ENCODE measurements at places on chromosomes 5 and 9.

DNA sequence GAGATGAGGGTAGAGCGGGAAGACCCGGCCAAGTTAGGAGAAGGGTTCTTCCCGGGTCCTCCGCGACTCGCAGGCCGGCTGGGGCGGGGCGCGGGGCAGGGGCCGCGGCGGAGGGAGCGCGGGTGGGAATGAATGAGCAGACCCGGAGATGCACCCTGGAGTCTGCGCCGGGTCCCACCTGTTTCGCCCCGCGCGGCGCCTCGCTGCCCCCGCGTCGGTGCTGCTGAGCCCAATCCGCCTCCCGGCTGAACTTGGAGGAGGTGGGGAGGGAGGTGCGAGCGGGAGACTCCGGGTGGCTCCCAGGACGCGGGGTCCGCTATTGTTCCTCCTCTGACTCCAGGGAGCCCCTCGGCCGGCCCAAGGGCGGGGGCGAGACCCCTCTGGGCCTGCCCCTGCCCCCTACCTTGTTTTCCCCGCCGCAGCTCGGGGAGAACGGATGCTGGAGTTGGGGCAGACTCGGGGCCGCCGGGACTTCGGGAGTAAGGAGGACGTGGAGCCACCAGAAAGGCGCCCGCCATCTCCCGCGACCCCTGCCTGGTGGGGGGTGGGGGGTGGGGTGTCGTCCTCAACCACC is 659 bp downstream of the RAI14 start:
- DNase-seq = no peak

DNA sequence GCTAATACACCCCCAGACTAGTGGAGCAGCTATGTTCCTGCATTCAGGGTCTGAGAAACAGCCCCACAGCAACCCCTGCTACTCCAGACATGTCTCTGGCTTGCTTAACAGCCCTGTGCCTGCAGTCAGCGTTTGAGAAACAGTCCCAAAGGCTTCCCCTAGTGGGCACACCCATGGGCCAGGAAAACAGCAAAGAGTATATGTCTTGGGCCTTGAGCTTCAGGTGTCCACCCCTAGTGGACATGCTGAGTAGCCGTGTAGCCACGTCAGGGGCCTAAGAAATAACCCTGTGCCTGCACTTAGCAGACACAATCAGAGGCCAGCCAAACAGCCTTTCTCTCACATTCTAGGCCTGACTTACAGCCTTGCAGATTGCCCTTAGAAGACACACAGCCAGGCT is 698.6 kb downstream of the PTPRD start:
- DNase-seq = no peak

DNA sequence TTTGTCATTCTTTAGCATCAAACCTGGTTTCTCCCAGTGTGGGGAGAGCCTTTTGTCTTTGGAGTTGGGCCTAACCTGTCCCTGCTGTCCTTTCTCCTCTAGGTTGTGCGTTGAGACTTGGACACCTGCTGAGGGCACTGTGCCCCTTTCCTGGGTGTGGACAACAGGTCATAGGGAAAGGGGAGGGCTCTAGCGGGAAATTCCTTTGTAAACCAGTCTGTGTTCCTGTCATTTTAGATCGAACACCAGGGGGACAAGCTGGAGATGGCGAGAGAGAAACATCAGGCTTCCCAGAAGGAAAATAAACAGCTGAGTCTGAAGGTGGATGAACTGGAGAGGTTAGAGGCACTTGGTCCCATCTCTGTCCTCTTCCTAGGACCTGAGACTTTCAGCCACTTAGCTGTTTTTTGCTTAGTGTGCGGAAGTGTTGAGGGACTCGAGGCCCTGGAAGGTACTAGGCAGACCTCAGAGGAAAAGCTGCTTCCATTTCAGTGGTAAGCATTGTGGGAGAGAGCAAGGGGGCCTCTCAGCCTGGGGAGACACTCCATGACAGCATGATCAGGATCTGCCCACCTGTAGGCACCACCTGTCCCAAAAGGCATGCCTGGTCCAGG is 8.6 kb upstream of the GLE1 start:
- DNase-seq = no peak

GRCh38 chr9:14243514-14244042 is 70.4 kb downstream of the NFIB start:
- DNase-seq = no peak

DNA sequence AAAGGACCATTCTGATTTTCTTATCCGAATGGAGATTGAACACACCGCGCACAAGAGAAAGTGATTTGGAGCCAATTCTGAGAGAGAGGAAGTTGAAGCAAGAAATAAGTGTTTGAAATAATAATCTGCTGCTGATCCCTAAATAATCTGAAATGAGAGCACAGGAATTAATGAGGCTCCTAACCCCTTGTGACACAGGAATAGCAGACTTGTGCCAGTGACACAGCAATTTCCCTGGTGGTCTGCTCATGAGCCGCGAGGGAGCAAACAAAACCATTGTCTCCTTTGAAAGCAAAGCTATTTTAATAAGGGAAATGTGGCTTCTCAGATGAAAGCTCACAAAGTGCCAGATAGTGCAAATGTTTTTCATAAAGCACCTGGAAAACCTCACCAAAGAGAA is 936.1 kb upstream of the WWC1 start:
- DNase-seq = no peak

- no peak for DNase-seq
These were observed 305.4 kb downstream of the TENT4A start for GRCh38 chr5:7018601-7019000.

- DNase-seq = no peak
These were observed 36.4 kb downstream of the RETREG1 start for GRCh38 chr5:16580382-16580781.

GRCh38 chr5:61352612-61353156 is 20.6 kb downstream of the ZSWIM6 start:
- no peak for DNase-seq

DNA sequence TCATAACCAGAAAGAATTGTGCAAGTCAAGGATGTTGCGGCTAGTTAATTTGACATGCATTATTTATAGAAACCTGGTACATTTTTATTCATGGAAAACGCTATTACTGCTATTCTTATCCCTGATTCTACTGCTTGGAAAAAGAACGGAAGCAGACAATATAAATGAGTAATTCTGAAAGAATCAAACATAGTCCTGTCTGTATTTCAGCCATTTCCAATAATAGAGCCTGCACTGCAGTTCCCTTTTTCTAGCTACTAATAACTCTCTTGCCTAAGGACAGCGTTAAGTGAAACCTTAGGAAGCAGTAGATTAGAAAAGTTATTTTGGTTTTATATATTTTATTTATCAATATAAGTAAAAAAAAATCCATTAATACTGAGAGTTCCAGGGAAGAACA is 414.9 kb downstream of the CYLC2 start:
- DNase-seq = no peak

DNA sequence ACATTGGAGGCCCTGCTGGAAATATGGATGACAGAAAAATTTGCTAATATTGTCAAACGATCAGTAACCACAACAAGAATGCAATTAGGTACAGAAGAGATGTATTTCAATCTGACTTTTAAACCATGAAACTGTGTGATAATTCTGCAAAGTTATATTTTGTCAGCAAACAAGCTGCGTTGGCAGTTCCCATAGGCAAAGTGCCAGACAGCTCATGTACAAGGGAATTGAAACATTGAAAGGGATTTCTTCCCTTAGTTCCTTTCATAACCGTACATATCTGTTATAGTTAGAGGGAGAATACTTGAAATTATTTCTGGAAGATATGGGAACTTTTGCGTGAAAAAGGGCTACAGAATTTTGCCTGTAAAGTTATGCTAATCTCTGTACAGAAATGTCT is 419.4 kb upstream of the PTGER4 start:
- no peak for DNase-seq

GRCh38 chr5:52657247-52657645 is 130.5 kb upstream of the ITGA1 start:
- peak; percentile 3 for DNase-seq

GRCh38 chr5:116834796-116835515 is 260.3 kb upstream of the SEMA6A start:
- DNase-seq = no peak

DNA sequence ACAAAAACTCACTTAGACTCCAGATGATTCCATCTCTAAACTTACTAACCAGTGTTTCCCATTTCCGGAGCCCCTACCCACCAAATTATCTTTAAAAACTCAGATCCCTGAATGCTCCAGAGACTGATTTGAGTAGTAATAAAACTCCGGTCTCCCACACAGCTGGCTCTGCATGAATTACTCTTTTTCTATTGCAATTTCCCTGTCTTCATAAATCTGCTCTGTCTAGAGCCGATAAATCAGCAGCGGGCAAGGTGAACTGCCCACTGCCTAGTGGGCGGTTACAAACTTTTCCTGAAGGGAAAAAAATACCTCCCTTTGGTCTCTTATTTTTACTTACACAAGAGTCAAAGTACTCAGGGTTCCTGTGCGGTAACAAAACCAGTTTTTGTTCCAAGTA is 624.4 kb upstream of the RORB start:
- no peak for DNase-seq

DNA sequence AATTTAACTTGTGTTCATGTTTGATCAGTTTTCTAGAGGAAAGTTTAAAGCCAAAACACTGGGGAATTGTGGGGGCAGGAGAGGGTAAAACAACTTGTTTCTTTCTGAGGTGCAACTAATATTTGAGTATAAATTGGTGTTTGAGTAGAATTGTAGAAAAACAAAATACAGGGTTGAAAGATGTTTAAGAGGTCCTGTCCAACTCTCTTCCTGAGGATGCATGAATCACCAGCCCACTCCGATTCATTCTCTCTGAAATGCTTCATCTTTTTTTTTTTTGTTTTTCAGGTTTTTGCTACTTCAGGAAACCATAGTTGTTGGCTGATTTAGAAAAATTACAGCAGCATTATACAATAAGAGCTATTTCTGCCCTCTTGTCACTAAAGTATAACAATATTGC is 42.4 kb upstream of the TMC1 start:
- DNase-seq = no peak

GRCh38 chr5:147216552-147217154 is 18.2 kb upstream of the STK32A start:
- no peak for DNase-seq

DNA sequence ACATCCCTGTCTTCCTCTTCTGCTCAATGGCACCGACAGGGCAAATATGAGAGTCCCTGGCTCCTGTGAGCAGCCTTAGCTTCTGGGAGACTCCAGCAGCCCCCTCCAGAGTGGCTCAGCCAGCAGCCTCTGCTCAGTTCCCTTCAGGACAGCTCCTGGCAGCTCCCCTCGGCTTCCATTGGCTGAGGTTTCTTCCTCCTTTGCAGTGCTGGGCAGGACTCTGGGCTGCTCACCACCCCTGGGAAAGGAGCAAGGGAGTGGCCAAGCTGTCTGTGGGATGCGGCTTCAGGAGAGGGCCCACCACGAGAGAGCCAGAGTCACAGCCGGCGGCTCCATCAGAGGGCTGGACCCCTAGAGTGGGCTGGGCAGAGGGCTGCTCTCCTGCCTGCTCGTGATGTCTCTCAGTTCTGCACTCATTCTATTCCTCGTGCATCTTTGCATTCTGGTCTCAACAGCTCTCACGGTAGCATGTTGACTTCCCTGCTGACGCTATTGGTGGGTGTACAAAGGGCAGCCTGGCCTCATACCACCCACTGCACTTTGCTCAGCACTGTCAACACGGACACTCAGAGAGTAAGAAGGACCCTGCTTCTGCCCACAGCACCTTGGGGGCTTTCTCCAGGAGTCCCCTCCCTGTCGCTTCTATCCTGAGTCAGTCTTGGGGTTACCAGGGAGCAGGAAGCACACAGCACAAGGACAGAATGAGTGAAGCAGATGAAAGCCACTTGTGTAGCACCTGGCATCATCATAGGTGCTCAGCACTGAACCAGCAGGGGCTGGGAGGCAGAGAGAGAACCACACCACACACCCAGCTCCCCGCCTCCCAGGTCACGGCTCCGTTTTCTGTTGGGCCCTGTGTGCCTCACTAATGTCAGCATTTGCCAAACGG is 80.9 kb upstream of the ALDH1B1 start:
- no peak for DNase-seq

- no peak for DNase-seq
These were observed 504.5 kb downstream of the NFIB start for GRCh38 chr9:13809401-13809800.

DNA sequence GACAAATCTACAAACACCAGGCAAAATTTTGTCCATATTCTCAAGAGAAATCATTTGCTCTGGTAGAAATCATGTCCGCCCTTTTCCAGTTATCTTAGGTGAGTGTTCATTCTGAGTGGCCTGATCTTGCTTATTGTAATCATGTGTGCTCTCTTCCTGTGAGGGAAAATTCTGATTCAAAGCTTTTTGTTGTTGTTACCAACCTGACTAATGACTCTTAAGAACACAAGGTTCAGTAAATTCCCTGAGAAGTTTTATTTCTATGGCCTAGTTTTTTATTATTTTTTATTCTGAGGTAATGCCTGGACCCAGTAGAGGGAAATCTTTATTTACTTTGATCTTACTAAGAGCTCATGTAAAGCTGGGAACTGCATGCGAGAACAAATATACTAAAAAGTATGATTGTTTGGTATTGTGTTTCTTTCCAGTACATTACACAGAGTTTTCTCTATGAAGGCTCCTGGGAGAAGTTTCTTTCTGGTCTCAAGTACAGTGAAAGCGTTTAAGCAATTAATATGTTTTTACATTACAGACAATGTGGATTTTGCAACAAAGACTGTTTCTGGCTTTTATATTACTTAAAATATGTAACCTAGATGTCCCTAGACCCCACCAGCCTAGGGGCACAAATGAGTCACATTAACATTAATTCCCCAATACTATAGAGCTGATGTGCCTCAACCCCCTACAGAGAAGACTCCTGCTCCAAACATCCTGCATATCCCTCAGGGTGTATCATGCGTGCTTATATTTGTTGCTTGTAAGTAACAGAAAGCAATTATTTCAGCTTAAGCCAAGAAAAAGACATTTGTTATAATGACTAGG is 138.1 kb downstream of the TMEM167A start:
- no peak for DNase-seq

- no peak for DNase-seq
These were observed 32.5 kb downstream of the SGCD start for GRCh38 chr5:156359476-156359875.
